ENCODE measurements at places on chromosomes 1 and 21.

DNA sequence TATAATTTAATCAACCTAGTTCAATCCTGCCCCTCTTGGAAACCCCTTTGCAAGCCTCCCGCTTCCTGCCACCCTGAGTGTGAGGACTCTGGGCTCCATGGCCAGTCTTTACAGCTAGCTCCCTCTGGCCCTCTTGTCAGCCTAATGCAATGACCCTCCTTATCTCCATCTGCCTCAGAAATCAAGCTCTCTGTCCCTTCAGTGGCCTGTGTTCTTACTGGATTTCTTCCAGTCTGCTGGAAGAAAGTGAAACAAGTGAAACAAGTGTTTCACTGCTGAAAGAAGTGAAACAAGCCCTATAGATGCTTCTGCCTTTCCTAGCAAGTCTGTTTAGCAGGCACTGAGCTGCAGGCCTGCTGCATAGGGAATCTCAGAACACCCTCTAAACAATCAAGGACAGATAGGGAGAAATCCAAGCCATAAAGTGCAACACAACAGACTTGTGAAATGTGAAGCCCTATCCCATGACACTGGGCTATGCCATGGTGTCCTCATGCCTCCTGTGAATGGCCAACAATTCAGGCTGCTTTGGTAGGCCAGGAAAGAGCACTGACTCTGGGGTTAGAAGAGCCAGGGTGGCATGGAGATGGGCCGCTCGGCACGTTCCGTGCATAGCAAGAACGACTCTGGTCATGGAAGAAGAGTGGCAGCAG lies 55.9 kb downstream of the FAM163A start:
- no peak for DNase-seq

DNA sequence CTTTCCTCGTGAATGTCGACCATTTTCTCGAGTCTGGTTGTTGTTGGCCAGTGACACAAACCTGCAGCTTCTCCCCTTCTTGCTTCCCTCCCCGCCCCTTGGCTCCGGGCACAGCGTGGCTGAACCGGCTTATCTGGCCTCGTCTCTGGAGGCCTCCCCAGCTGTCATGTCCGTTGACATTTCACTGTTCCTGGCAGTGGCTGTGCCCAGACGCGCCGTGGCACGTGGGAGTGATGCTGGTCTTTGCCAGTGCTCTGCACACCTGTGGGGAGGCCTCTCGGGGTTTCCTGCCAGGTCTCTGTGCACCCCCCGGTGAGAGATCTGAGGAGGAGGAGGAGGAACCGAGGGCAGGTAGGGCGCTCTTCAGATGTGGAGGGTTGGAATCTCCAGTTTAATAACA lies 23.7 kb downstream of the SKI start:
- no peak for DNase-seq

- DNase-seq, result no peak
Observed at GRCh38 chr1:25118546-25118945, 113.8 kb downstream of the SYF2 start.

GRCh38 chr1:175569117-175569743 lies 174.2 kb downstream of the TNR start:
- DNase-seq, result no peak
